ENCODE measurements at places on chromosomes 12 and 14.
A peak's percentile ranks its signal among the peaks of the same experiment; 100 is the strongest.

GRCh38 chr12:77697126-77697525 is 133.6 kb upstream of the NAV3 start:
- H3K27ac ChIP-seq, result no peak overlapping the region
- no peak overlapping the region for H3K4me3 ChIP-seq
- H3K36me3 ChIP-seq, result no peaks in the 10 kb centered on the region
- no peaks in the 10 kb centered on the region for H3K4me1 ChIP-seq
- no peak for DNase-seq

- peaks cover 53% of the 10 kb centered on the region for H3K4me1 ChIP-seq
- DNase-seq, result no peak
- no peaks in the 10 kb centered on the region for H3K27me3 ChIP-seq
- H3K4me3 ChIP-seq, result peak overlapping the region; percentile 39
Measured at GRCh38 chr12:32502693-32503502, 103.5 kb downstream of the FGD4 start.

DNA sequence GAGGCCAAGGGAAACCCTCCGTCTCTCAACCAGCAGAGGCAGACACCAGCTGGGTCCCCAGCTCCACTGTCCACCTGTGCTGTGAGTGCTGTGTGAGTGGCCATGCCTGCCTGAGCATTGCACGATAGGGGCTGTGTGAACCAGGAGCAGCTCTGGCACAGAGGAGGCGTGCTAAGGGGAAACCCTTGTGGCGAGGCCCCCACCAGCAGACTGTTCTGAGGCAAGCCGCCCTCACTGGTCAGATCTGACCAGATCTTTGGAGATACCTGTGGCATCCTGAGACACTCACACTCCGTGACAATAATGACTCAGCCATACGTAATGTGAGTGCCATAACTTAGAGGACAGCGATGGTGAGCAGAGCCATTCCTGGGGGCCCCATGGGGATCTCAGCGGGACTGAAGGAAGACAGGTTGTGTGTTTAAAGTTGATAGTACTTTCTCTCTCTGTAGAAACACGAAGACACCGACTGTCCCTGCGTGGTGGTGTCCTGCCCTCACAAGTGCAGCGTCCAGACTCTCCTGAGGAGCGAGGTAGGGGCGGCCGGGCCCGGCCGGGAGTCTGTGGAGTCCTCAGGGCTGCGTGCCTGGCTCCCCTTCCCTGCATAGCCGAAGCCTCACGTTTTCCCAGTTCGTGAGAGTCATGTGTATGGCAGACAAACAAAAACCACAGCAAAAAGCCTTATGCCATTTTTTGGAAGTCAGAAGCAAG is 36.6 kb upstream of the AMN start:
- H3K4me3 ChIP-seq, result no peak overlapping the region
- H3K27ac ChIP-seq, result no peak overlapping the region
- H3K4me1 ChIP-seq, result no peaks in the 10 kb centered on the region
- DNase-seq, result no peak

DNA sequence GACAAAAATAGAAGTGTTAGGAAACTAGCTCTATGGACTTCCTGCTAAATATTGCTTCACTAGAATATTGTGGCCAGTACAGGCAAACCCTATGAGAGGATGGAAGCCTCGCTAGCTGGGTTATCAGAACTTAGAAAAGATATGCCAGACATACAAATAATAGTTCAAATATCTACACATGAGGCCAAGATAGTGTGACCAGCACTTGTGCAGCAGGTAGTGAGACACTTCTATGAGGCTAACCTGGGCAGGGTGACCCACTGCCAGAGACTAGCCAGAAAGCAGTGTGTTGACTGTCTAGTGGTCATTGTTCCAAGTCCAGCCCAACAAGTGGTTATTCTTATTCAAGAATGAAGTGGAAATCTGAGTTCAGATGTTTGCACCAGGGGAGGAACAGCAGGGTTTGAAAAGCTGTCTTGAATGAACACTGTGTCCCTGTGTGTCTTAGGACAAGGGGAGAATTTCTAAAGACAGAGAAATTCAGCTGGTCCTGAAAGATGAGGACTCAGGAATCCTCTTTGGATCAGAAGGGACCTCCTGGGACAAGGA is 16.3 kb downstream of the TSPAN8 start:
- H3K4me3 ChIP-seq, result no peak overlapping the region
- H3K4me1 ChIP-seq, result peaks cover 4% of the 10 kb centered on the region
- DNase-seq, result no peak
- no peaks in the 10 kb centered on the region for H3K36me3 ChIP-seq
- no peaks in the 10 kb centered on the region for H3K27me3 ChIP-seq

DNA sequence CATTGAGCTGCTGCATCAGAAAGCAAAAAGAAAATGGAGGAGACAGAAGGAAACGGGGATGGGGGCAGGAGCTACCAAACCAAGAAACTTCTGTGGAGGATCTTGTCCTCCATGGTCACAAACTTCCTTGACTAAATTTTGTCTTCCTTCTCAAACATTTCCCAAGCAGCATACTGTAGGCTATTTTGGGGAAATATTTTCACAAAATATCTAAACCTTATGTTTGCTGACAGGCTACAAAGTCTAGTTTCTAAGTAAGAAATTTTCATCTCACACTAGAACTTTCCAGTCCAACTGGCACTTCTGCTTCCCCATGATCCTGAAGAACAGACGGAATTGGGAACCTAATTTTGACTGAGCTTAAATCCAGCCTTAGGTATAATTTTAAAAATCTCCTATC is 552.0 kb downstream of the SNAPC1 start:
- H3K27me3 ChIP-seq, result no peaks in the 10 kb centered on the region
- no peak overlapping the region for H3K27ac ChIP-seq
- no peak overlapping the region for H3K4me3 ChIP-seq
- no peak for DNase-seq

- no peak overlapping the region for H3K27ac ChIP-seq
- H3K4me3 ChIP-seq, result no peak overlapping the region
- no peak for DNase-seq
- H3K27me3 ChIP-seq, result no peaks in the 10 kb centered on the region
- no peaks in the 10 kb centered on the region for H3K36me3 ChIP-seq
Measured at GRCh38 chr12:71236133-71236660, 78.4 kb upstream of the TSPAN8 start.

DNA sequence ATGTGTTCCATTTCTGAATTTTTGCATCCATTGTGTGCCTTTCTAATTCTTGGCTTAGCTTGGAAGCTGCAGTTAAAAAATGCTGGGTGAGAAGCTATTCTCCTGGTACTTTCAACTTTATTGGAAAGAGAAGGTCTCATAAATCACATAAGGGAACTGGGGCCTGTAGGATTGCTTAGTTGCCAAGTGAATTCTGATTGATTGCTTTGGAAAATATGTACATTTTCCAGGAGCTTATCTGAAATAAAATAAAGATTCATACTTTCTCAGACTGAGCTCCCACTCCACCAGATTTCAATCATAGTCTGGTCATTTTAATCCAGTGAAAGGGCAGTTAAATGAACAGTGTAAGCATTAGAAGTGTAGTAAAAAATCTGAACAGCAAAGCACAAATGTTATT is 50.0 kb upstream of the PRICKLE1 start:
- no peak overlapping the region for H3K4me3 ChIP-seq
- no peak overlapping the region for H3K27ac ChIP-seq
- no peaks in the 10 kb centered on the region for H3K4me1 ChIP-seq
- no peaks in the 10 kb centered on the region for H3K27me3 ChIP-seq
- no peaks in the 10 kb centered on the region for H3K36me3 ChIP-seq

- no peak overlapping the region for H3K27ac ChIP-seq
- H3K36me3 ChIP-seq, result no peaks in the 10 kb centered on the region
- no peaks in the 10 kb centered on the region for H3K27me3 ChIP-seq
- no peak overlapping the region for H3K4me3 ChIP-seq
Measured at GRCh38 chr12:69313209-69313608, 35.0 kb upstream of the LYZ start.

DNA sequence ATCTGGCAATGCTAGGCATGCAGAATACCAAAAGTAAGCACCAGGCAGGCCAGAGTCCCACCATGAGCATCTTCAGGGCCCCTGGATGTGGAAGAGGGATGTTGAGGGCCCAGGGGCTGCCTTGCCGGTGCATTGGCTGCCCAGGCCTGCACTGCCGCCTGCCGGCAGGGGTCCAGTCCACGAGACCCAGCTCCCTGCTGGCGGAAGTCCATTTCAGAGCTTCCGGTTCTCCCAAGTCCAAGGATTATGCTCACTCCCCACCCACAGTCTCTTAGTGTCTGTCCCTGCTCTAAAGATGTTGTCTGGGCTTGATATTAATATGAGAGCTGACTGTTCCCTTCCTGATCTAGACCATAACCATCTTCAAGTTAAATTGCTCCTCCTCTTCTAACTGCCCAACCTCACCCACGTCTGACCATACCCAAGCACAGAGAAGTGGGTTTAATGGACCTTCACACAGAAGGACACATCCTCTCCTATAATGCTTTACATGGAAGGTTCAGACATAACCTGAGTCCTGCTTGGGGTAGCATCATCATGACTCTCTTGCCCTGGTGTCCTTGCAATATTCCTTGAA is 117.4 kb downstream of the DAD1 start:
- H3K27me3 ChIP-seq, result no peaks in the 10 kb centered on the region
- DNase-seq, result no peak
- peaks cover 23% of the 10 kb centered on the region for H3K4me1 ChIP-seq
- no peak overlapping the region for H3K4me3 ChIP-seq
- no peaks in the 10 kb centered on the region for H3K36me3 ChIP-seq

DNA sequence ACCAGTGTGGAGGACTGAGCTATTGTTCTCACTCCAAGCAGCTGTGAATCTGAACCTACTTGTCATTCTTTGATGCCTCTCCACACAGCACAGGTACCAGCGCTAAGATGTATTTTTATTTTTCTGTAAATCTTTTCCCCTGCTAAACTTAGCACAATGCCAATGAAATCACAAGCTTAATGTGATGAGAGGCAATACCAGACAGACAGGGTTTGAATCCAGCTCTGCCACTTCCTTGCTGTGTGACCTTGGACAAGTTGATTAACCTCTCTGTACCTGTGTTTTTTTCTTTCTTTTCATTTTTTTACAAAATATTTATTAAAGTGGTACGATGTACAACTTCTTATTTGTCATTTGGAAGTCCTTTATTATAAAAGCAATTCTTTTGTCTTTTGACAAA is 757.6 kb downstream of the MED13L start:
- no peaks in the 10 kb centered on the region for H3K27me3 ChIP-seq
- H3K27ac ChIP-seq, result no peak overlapping the region
- no peak for DNase-seq
- no peaks in the 10 kb centered on the region for H3K36me3 ChIP-seq

- no peaks in the 10 kb centered on the region for H3K4me1 ChIP-seq
- no peak overlapping the region for H3K4me3 ChIP-seq
- H3K27ac ChIP-seq, result no peak overlapping the region
- DNase-seq, result no peak
- H3K36me3 ChIP-seq, result no peaks in the 10 kb centered on the region
Measured at GRCh38 chr12:129665414-129665813, 238.4 kb downstream of the TMEM132D start.

DNA sequence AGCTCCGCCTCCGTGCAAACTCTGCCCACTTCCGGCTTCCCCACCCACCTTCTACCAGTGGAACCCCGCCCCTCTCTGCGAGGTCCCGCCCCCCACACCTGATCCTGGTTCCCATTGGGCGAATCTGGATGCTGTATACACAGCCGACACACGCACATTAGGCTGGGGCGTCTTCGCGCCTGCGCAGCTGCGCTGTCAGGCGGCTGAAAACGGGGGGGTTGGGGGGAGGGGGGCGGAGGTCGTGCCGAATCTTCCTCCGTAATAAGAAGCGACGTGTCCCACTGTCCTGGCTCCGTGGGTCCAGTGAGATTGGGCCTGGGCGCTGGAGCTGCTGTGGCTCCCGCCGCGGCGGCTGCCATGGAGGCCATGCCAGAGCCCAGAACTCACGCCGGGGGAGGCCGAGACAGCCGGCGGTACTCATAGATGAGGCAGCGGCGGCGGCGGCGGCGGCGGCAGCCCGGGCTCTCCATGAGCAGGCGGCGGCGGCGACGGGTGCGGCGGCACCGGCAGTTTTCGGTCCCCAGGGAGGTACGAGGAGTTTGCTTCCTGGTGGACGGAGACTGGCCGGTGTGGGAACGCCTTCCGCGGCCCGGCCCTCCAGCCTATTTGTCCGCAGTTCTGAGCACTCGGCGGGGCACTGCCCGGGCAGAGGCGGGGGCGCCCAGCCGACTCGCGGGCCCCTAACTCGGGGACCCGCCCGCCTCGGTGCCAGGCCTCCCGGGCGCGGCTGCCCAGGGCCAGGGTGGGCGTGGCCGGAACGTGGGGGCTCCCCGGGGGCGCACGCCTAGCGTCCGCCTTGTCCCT is 64.5 kb downstream of the KLHL28 start:
- peak overlapping the region; percentile 94 for H3K4me3 ChIP-seq
- peaks cover 17% of the 10 kb centered on the region for H3K4me1 ChIP-seq
- H3K27me3 ChIP-seq, result no peaks in the 10 kb centered on the region
- peak overlapping the region; percentile 99 for H3K27ac ChIP-seq
- H3K36me3 ChIP-seq, result no peaks in the 10 kb centered on the region

DNA sequence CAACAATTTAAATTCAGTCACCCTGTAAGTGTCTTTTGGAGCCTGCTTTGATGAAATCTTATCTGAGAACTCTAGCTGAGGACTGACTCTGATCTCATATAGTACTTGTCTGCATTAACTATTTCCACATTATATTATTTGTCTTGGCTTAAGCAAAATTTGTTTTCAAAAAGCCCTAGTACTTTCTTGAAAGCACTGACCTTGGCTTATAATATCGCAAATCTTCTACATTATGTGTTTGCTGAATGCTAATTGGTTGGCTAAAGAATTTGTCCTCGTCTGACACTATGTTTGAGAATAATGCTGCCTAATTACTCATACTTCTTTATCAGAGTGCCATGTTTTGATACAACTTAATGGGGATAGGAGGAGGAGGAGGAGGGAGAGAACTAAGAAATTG is 46.9 kb upstream of the FLRT2 start:
- H3K36me3 ChIP-seq, result no peaks in the 10 kb centered on the region
- no peak for DNase-seq
- H3K4me1 ChIP-seq, result no peaks in the 10 kb centered on the region
- H3K4me3 ChIP-seq, result no peak overlapping the region
- H3K27me3 ChIP-seq, result no peaks in the 10 kb centered on the region

- no peak for DNase-seq
- H3K4me3 ChIP-seq, result no peak overlapping the region
- no peak overlapping the region for H3K27ac ChIP-seq
- H3K27me3 ChIP-seq, result no peaks in the 10 kb centered on the region
Measured at GRCh38 chr14:42110167-42110566, 503.5 kb downstream of the LRFN5 start.

- no peaks in the 10 kb centered on the region for H3K36me3 ChIP-seq
- no peak overlapping the region for H3K27ac ChIP-seq
- no peak overlapping the region for H3K4me3 ChIP-seq
- no peaks in the 10 kb centered on the region for H3K27me3 ChIP-seq
Measured at GRCh38 chr12:100187068-100187467, 13.5 kb upstream of the ACTR6 start.

GRCh38 chr12:91053951-91054715 is 3.7 kb downstream of the KERA start:
- H3K27me3 ChIP-seq, result no peaks in the 10 kb centered on the region
- H3K36me3 ChIP-seq, result no peaks in the 10 kb centered on the region
- no peaks in the 10 kb centered on the region for H3K4me1 ChIP-seq
- no peak overlapping the region for H3K27ac ChIP-seq
- no peak overlapping the region for H3K4me3 ChIP-seq

All from suprapubic skin (tissue), 4 donors.